GM23338 (cell line): ENCODE measurements at places on chromosomes 1 and 21. TPM values are rescaled to one million over a fixed set of nuclear protein-coding genes. Genes with fewer than 3 reads are reported as not detected.

- peak; percentile 28 for DNase-seq
Observed at GRCh38 chr1:154272999-154273563, 652 bp downstream of the HAX1 start.

DNA sequence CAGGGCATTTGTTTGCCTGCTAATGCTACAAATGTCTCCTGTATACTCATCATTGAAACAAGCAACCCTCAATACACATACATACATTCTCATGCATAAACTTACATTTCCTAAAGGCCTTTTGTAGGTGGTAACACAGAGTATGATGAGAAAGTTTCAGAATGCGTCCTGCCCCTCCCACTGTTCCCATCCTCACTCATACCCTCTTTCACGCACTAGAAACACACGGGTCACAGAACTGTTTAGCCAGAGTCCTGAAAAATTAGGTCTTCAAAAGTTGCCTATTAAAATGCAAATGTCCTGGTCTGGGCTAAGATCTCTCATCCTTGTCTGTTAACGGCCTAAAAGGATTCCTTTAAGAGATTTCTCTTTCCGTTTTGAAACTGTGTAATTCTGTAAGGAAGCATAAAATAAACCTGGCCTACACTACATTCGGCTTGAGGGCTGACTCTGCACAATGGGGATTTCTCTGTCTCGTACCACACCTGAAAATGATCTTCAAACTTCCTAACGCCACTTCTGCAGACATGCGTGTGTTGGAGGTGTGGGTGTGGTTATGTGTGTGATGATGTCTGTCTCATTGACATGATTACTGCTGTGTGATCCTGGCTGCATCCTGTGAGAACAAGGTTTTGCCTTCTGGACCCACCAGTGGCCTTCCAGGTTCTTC, 5.3 kb upstream of the FCER1A start:
- no peak for DNase-seq

The PRAMEF13 gene
- polyA plus RNA-seq, result not detected in 2 replicates

The SLC6A9 gene
- 12.2 and 14.4 TPM in 2 replicates for polyA plus RNA-seq

DNA sequence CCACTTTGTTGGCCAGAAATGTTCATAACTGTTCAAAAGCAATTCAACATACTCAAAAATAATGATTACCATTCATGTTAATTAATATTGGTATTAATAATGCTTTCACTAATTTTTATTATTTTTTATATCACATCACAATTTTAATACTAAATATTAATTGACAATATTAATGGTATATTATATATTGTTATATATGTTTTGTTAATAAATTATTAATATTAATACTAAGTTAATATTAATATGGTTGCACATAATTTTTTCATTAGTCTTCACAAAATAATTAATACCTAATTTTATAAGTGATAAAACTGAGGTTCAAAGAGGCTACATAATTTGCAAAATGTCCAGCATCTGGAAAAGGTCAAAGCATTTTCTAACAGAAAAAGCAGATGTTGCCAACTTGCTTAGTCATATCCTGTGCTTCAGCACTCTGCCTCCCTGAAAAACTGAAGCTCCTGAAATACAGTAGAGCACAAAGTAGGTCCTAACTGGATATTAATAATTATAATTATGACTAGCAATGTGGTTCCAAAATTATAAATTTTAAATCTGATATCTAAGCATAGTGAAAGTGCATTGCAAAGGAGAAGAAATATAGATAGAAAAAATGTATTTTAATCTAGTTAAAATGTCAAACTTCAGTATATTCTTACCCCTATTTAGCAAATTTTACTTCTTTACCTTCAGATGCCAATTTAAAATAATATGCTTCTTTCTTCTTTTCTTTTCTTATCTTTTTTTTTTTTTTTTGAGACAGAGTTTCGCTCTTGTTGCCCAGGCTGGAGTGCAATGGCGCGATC, 123.2 kb upstream of the TNFSF4 start:
- no peak for DNase-seq

GRCh38 chr1:220526294-220526693, 1.6 kb upstream of the MARK1 start:
- DNase-seq, result peak; percentile 54

The MAP3K21 gene
- 11.1 and 11.7 TPM in 2 replicates for polyA plus RNA-seq

DNA sequence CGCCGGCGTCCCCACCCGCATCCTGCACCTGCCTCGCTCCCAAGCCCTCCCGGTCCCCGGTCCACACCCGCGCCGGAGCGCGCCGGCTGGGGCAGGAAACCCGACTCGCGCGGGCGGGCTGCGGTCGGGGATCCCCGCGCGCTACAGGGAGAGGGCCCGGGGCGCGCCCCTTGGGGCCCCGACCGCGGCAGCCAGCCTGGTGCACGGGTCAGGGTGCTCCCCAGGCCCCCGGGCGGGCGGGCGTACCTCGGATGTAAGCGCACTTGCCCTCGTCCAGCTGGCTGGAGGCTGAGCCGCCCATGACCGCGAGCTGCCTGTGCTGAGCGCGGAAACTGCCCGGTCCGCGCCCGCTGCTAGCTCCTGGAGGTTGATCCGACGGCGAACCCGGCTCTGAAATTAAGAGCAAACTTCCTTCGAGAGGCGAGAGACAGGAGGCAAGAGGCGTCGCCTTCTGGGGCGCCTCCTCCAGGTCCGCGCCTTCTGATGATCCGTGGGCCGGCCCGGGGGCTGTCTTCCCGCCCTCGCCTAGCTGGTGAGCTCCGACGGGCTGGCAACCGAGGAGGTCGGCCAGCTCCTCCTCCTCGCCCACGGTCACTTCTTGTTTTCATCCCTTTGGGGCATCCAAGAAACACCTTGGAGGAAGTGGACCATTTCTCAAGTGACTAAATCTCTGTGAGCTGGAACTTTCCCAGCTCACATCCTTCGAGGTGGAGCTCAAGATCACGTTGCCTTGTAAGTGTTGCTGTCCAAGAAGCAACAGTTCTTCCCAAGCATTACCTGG, at the start of gene NIBAN1:
Gene NIBAN1, minus strand, starts transcription at position 453 of the 781 bp plus-strand sequence. Its CDS starts 152 bp downstream, at position 301.
- DNase-seq, result peak; percentile 85

GRCh38 chr1:37944816-37945215, 2.0 kb downstream of the INPP5B start:
- no peak for DNase-seq

The SPATA1 gene
- polyA plus RNA-seq, result 2.8 and 3.3 TPM in 2 replicates

The TBX15 gene
- polyA plus RNA-seq, result not detected in 2 replicates

- no peak for DNase-seq
Observed at GRCh38 chr1:60916906-60917305, 165.5 kb upstream of the NFIA start.

The A3GALT2 gene
- polyA plus RNA-seq, result not detected in 2 replicates

DNA sequence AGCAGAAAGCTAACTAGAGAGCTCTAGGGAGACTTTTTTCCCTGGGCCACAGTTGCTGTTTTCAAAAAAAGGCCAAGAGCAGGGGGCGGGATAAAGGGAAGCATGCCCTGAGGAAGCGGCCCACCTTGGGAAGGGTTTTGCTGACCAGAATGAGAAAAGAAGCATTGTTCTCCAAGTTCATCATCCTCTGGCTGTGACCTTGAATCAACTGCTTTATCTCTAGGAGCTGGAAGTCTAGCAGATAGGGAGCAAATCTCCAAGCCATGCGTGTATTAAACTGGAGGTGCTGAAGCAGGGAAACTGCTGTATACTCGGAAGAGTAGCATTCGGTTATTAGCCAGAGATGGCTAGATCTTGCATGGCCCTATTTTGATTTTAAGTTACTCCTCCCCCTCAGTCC, 64.8 kb downstream of the ATP2B4 start:
- DNase-seq, result peak; percentile 27

The SPATA46 gene
- not detected in 2 replicates for polyA plus RNA-seq

DNA sequence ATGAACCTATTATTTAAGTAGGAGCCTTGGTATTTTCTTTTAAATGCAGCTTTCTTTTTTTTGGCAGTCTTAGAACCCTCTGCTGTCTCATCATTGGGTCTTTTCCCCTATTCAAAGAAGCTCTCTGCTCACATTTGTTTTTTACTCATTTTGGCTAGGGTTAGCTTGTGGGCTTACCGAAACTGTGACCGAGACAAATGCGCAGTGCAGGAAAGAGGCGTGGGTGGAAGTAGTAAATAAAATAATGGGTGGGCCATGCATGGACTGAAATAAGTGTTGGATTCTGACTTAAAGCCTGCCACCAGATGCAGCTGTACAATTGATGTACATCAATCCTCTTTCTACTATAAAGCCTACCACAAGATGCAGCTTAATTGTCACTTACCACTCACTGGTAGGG, 14.7 kb downstream of the XPR1 start:
- DNase-seq, result no peak
